ENCODE measurements at places on chromosomes 2 and 18.
A peak's percentile ranks its signal among the peaks of the same experiment; 100 is the strongest.

DNA sequence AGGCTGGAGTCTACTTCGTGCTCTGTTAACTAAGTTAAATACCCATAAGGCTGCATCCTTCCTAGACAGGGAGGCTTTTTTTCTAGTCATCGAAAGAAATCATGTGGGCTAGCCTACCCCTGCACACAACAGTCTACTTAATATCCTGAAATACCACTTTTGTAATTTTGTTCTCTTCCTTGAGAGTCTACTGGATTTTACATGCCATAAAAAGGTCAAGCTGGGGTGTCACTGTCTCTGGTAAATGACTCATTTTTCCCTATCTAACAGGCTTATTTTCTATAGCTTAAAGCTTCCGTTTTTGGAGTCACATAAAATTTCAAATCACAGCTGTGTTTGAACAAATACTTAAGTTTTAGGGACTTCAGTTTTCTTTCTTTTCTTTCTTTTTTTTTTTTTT, 10.7 kb upstream of the STAM2 start:
- no peak overlapping the region for H3K4me3 ChIP-seq
- no peaks in the 10 kb centered on the region for H3K36me3 ChIP-seq
- H3K27ac ChIP-seq, result no peak overlapping the region
- no peaks in the 10 kb centered on the region for H3K4me1 ChIP-seq
- H3K27me3 ChIP-seq, result peaks cover 2% of the 10 kb centered on the region
- no peak for DNase-seq

- no peaks in the 10 kb centered on the region for H3K4me1 ChIP-seq
- DNase-seq, result no peak
- no peak overlapping the region for H3K4me3 ChIP-seq
- H3K27me3 ChIP-seq, result no peaks in the 10 kb centered on the region
- H3K27ac ChIP-seq, result no peak overlapping the region
These were observed 140.1 kb downstream of the BABAM2 start for GRCh38 chr2:28030600-28030999.

- no peak overlapping the region for H3K4me3 ChIP-seq
- peak overlapping the region; percentile 79 for H3K27ac ChIP-seq
- H3K36me3 ChIP-seq, result no peaks in the 10 kb centered on the region
- DNase-seq, result peak; percentile 97
- peaks cover 9% of the 10 kb centered on the region for H3K4me1 ChIP-seq
These were observed 60.9 kb upstream of the MMADHC start for GRCh38 chr2:149648282-149649030.

DNA sequence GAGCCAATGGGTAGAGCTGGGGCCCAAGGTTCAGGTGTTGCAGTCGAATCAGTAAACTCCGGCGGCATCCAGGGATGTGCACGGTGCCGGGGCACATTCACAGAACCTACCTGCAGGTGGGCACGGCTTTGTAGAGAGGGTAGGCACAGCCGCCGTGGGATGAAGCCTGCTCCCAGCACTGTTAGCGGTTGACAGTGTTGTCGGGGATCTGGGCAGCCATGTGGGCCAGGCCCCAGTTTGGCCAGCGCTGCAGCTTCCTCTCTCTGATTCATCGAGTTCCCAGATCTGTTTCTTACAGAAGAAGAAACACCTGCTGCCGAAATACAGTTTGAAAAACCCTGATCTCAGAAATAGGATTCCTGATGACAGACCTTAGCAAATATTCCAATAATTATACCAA, 274.8 kb downstream of the AGAP1 start:
- H3K27me3 ChIP-seq, result no peaks in the 10 kb centered on the region
- H3K36me3 ChIP-seq, result no peaks in the 10 kb centered on the region
- peak; percentile 26 for DNase-seq
- H3K4me1 ChIP-seq, result no peaks in the 10 kb centered on the region

DNA sequence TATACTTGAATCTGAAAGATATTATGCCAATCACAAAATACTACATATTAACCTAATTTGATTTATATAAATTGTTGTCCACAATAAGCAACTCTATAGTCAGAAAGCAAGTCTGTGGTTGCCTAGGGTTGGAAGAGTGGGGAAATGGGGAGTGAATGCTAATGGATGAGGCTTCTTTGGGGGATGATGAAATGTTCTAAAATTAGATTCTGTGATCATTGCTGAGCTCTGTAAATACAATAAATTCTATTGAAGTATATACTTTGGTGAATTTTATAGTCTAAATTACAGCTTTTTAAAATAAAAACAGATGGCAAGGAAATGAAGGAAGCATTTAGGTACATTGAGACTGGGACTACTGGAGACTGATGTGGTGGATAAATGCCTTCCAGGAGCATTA, 275.5 kb downstream of the MBD2 start:
- no peak overlapping the region for H3K4me3 ChIP-seq
- DNase-seq, result no peak
- no peaks in the 10 kb centered on the region for H3K4me1 ChIP-seq
- H3K27me3 ChIP-seq, result no peaks in the 10 kb centered on the region

DNA sequence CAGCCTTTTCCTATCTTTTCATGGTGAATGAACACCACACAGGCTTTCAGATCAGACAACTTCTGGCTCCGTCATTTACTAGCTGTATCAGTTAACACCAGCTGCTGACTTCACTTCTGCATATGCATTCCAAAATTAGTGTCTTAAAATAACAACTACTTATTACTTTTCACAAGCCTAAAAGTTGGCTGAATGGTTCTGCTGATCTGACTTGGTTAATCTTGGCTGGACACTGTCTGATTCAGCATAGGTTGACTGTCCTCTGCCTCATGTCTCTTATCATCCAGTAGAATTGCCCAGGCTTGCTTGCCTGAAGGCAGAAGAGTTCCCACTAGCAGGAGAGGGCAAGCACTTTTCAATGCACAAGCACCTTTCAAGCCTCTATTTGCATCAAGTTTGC, 72.7 kb downstream of the MARCHF4 start:
- H3K4me3 ChIP-seq, result no peak overlapping the region
- peak overlapping the region; percentile 14 for H3K27ac ChIP-seq
- H3K36me3 ChIP-seq, result no peaks in the 10 kb centered on the region
- DNase-seq, result no peak
- no peaks in the 10 kb centered on the region for H3K27me3 ChIP-seq
- peaks cover 11% of the 10 kb centered on the region for H3K4me1 ChIP-seq
